ENCODE measurements at places on chromosomes 1 and 21. TPM values are rescaled to one million over a fixed set of nuclear protein-coding genes. Genes with fewer than 3 reads are reported as not detected.

Gene CFHR1
- total RNA-seq, result not detected

DNA sequence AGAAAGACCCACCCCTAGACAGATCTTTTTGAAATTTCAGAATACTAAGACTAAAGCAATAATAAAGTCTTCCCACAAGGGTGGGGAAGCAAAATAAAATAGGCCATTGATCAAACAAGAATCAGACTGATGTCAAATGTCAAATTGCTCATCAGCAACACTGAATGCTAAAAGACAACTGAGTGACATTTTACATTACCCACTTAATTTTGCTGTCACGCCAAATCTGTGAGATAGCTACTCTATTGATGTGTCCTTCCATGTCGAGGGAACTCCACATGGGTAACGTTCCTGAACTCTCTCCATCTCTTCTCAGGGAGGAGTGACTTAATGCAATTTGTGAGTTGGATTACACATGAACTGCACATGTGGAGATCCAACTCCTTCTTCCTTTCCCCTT lies 271.7 kb upstream of the CAMK1G start:
- DNase-seq, result no peak
- H3K27ac ChIP-seq, result no peak overlapping the region
- H3K4me3 ChIP-seq, result no peak overlapping the region
- no peaks in the 10 kb centered on the region for H3K36me3 ChIP-seq
- H3K4me1 ChIP-seq, result no peaks in the 10 kb centered on the region

Gene CD164L2
- total RNA-seq, result not detected

Gene CADM3
- 5.1 TPM for total RNA-seq

GRCh38 chr1:116875391-116875790 lies 34.3 kb upstream of the PTGFRN start:
- no peaks in the 10 kb centered on the region for H3K27me3 ChIP-seq
- no peak overlapping the region for H3K4me3 ChIP-seq
- no peak overlapping the region for H3K27ac ChIP-seq
- peaks cover 11% of the 10 kb centered on the region for H3K4me1 ChIP-seq

DNA sequence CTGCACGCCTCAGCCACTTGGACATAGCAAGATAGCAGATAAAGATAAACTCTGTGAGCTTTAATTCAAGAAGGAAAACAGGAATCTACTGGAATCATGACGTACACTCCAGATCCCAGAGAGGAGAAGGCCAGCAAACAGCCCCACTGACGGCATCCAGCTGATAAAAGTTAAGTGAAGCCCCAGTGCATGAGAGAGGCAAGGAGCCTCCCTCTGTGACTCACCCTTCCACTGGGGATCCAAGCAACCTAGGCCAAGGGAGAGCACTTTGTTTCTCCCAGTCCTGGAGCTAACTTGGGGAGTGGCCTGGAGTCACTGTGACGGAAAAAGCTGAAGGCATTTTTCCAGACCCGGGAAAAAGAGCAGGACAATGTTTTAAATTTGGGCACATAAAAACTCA lies 270.0 kb downstream of the AKT3 start:
- H3K27ac ChIP-seq, result no peak overlapping the region
- H3K4me3 ChIP-seq, result no peak overlapping the region
- H3K36me3 ChIP-seq, result no peaks in the 10 kb centered on the region
- DNase-seq, result no peak

DNA sequence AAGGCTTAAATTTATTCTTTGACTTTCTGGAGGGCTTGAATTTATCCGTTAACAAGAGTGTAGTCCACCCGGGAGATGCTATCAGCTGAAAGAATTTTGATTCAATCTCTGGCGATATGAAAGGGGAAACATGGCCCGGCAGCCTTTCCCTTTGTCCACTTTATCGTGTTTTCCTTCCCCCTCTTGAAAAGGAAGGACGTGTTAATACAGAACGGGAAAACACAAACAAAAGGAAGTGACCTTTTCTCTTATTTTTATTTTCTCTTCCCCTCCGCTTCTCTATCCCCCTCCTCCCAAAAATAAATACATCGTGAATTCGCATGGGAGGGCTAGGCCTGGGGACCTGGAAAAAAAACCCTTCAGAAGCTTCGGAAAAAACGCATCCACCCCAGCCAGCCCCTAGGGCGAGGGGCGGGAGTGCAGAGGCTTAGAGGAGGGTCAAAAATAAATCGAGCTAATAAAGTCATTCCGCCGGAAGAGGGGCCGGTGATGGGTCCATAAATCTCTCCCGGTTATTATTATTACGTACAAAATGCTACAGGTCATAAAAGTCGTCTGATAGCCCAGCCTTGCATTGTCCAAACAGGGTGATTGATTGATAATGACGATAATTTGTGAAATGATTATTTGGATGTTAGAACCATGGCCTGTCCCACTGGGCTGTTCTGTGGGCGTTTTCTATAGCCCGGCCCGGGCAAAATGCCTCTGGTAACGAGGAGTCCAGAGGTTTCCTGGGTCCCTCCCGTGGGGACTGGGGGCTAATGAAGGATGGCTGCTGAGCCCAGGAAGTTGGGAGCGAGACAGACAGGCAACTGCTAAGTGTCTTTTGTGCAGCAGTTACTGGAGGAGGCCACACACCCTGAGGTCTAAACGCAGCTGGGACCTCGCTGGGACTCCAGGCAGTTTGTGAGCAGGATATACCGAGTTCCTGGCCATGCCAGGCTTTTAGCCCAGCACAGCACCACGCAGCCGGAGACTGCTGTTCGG lies 179.4 kb downstream of the PRDM16 start:
- H3K4me1 ChIP-seq, result peaks cover 11% of the 10 kb centered on the region
- no peak for DNase-seq
- H3K36me3 ChIP-seq, result no peaks in the 10 kb centered on the region
- no peak overlapping the region for H3K27ac ChIP-seq
- no peak overlapping the region for H3K4me3 ChIP-seq
- peaks cover 46% of the 10 kb centered on the region for H3K27me3 ChIP-seq

- no peak for DNase-seq
- no peaks in the 10 kb centered on the region for H3K4me1 ChIP-seq
- no peaks in the 10 kb centered on the region for H3K36me3 ChIP-seq
- H3K27ac ChIP-seq, result no peak overlapping the region
Measured at GRCh38 chr1:87186346-87186745, 142.3 kb upstream of the LMO4 start.

DNA sequence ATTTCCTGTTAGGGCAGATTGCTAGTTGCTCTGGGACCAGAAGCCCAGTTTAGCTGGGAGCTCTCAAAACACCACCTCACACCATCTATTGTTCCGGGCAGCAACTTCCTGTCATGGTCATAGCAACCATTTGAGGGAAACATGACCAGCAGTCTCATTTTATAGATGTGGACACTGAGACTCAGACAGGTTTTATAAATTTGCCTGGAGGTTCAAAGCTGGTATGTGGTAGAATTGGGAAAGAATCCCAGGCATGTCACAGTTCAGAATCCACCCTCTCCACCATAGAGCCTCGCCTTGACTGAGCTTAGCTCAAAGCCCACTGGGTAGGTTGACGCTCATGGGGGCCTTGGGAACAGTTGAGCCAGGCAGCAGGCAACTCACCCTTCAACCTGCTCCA lies 14.0 kb upstream of the TRIM67 start:
- DNase-seq, result no peak
- H3K36me3 ChIP-seq, result no peaks in the 10 kb centered on the region
- H3K4me1 ChIP-seq, result no peaks in the 10 kb centered on the region
- no peak overlapping the region for H3K27ac ChIP-seq
- peaks cover 12% of the 10 kb centered on the region for H3K27me3 ChIP-seq

DNA sequence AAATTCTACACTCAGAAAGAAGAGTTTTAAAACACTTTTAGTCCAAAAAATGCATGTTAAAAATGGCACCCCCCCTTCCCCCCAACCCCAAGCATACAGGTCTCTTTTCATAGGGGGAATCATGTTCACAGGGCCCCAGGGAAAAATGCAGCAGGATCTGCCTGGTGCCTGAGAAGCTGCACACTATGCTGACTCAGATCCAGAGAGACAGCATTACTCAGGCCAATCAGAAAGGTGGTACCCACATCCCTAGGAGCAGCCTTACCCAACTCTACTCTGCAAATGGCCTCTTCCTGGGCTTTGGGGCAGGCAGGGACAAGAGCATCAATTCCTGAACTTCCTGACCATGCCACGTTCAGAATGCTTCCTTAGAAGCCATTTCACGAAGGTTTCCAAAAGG lies 119.0 kb downstream of the HIVEP3 start:
- no peaks in the 10 kb centered on the region for H3K36me3 ChIP-seq
- H3K4me1 ChIP-seq, result no peaks in the 10 kb centered on the region
- no peak overlapping the region for H3K4me3 ChIP-seq
- no peak for DNase-seq
- H3K27ac ChIP-seq, result no peak overlapping the region

Gene SELP
- total RNA-seq, result 2.0 TPM

GRCh38 chr1:227299241-227299627 lies 19.1 kb downstream of the CDC42BPA start:
- H3K27ac ChIP-seq, result peak overlapping the region; percentile 18
- peaks cover 40% of the 10 kb centered on the region for H3K4me1 ChIP-seq
- H3K36me3 ChIP-seq, result no peaks in the 10 kb centered on the region
- H3K4me3 ChIP-seq, result no peak overlapping the region
- H3K27me3 ChIP-seq, result no peaks in the 10 kb centered on the region
- DNase-seq, result no peak

DNA sequence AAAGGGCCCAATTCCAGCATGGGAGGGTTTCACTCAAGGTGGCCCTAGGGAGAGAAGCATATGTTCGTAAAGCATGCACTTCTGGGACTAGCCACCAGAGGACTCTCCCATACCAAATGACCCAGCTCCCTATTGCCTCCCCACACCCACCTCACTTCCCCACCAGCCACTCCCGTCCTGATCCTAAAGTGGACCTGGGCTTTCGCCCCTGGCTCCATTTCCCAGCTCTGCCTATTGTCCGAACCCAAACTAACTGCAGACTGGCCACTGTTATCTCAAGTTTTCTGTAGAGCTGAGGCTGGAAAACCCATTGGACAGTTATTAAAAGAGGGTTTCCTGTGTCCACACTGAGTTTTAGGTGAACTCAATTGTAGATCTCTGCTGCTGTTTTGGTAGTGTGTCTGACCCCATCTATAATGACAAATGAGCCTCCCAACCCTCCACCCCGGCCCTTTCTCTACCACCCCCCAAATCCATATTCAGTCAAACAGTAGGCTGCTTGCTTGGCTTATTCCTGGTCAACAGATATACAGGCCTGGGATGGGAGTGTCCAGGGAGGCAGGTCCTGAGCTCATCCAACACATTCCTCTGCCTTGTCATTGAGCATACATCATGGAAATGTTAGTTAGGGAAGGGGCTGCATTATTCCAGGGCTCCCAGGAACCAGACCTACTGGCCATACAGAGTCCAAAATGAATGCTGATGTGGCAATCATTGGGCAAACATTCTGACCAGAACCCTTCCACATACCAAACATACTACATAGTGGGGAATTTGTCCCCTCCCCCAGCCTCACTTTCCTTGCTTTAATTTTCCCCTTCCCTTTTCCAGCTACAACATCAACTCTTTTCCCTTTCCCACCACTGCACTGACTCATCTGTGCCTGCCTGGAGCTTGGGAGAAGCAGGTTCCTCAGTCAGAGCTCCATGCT lies 59.2 kb downstream of the ABCA4 start:
- H3K4me3 ChIP-seq, result no peak overlapping the region
- peaks cover 10% of the 10 kb centered on the region for H3K4me1 ChIP-seq
- no peaks in the 10 kb centered on the region for H3K27me3 ChIP-seq
- no peaks in the 10 kb centered on the region for H3K36me3 ChIP-seq
- no peak overlapping the region for H3K27ac ChIP-seq

DNA sequence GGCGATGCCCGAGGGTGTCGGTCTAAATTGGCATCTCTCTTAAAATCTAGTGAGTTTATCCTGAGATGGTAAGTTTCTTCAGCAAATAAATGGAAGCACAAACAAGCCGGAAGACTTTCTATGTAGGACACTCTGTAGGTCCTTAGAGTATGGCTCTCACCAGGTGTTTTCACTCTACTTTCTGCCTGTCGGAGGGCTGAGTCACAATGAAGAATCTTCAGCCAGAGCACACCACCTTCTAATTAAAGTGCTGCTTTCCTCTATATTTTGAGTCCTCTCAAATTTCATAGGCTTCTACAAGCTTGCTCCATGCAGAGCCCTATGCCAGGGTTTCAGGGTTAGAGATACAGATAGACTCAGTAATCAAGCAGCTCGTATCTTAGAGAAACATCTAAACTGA lies 27.1 kb downstream of the KCNK1 start:
- H3K36me3 ChIP-seq, result no peaks in the 10 kb centered on the region
- no peak overlapping the region for H3K4me3 ChIP-seq
- no peak overlapping the region for H3K27ac ChIP-seq
- no peaks in the 10 kb centered on the region for H3K4me1 ChIP-seq
- no peaks in the 10 kb centered on the region for H3K27me3 ChIP-seq

- no peak overlapping the region for H3K27ac ChIP-seq
- H3K4me3 ChIP-seq, result no peak overlapping the region
- no peaks in the 10 kb centered on the region for H3K36me3 ChIP-seq
Measured at GRCh38 chr21:45069711-45070110, 4.7 kb upstream of the ADARB1 start.

Gene TTC22
- total RNA-seq, result 174 TPM

DNA sequence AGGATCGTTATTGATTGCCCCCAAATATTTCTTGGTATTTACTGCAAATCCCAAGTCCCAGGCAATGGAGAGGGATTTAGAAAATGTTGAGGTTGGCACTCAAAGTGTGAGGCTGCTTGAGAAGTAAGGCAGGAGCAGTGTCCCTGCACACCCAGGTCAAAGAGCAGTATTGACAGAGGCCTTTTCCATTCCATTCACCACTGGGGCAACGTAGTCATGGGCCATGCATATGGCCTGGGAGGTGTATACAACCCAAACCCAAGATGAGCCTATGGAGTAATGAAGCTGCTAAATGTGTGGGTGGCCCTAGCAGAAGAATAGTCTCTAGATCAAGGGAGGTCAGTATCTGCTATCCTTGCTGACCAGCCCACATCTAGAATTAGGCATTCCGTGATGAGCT lies 245.6 kb downstream of the FOXD2 start:
- no peaks in the 10 kb centered on the region for H3K27me3 ChIP-seq
- no peaks in the 10 kb centered on the region for H3K36me3 ChIP-seq
- no peak overlapping the region for H3K4me3 ChIP-seq
- DNase-seq, result no peak
- H3K4me1 ChIP-seq, result peaks cover 10% of the 10 kb centered on the region

DNA sequence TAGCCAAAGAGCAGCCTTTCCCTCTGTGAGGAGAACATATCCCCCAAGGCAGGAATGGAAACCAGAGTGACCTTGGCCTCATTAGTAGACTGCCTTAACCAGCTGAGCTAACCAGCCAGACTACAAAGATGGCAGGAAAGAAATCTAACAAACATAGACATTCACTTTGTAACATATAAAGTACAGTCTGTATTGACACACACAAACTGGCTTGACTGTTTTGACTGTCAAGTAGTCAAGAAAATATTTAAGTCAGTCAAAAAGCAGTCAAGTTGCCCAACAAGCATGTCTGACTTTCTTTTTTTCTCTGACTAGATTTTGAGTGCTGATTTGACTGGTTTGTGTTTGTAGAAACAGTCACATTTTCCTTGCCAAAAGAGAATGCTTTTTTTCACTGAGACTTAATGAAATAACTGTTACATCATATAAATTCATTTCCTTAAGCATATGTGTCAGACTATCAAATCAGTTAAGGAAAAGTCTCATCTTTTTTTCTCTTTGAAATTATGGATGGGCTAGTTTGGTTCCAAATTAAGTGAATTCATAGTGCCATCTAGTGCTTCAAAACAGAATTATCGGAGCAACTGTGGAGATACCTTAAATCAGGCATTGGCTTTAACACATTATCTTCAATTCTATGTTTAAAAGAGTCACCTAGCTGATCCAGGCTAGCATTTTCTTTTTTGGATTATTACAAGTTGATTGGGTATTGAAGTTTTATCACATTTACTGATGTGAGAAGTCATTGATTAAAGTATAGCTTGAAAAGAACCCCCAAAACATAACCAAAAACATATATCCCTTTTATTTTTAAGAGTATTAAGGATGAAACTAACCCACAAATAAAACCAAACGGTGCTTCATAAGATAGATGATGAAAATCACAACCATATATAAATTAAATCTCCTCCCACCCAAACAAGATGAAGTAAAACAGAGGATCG lies 75.0 kb downstream of the ATP6V1G3 start:
- no peaks in the 10 kb centered on the region for H3K27me3 ChIP-seq
- no peak for DNase-seq
- H3K4me3 ChIP-seq, result no peak overlapping the region
- no peaks in the 10 kb centered on the region for H3K36me3 ChIP-seq
